ENCODE measurements at places on chromosomes 1 and 21.

DNA sequence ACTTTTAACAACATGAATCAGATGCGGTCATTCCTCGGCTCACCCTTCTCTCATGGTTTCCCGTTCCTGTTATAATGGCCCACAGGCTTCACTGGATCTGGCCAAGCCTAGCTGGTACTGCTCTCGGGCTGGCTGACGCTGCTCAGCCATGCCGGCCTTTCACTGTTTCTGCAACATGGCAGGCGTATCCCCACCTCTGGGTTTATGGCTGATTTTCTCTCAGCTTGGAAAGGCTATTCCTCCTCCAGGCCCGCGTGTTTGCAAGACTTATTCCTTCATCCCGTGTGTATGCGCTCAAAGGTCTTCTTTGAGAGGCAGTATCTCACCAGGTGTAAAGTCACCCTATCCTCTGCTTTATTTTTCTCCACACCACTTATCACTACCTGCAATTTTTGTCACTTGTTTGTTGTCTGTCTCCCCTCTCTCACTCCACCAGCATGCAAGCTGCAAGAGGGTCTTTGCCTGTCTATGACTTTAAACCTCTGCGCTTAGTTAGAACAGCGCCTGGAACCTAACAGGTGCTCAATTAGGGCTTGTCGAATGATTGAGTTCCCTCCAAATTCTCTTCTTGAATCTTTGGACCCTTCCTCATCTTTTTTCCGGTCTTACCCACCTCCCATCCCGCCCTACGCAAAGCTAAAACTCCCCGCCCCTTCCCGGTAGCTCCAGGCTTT is 491 bp upstream of the RAP1A start:
- peak; percentile 21 for DNase-seq

- no peak for DNase-seq
Measured at GRCh38 chr1:58657082-58657481, 42.8 kb downstream of the MYSM1 start.

GRCh38 chr1:221165839-221166500 is 286.7 kb downstream of the HLX start:
- no peak for DNase-seq

DNA sequence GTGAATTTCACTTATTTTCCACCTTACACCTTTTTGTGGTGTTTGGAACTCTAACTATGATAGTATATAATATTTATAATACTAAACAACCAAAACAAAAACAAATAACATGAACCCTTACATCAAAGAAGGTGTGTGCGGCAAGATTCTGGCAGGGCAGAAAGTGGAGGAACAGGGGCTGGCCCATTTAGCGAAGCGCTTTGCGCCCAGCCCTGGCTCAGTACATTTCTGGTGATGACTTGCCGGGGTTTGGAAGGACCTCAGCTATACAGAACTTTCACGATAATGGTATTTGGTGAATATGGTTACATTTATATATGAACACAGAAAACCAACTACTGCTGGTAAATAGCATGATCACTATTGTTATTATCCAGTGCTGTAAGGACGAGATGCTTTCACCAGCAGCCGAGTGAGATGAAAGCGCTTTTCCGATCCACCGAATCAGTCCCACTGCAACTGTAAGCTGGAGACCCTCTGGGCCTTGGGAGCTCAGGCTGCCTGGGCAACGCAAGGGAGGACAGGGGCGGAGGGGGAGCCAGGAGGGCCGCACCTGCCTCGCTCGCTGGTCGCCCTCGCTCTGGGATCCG is 63.9 kb downstream of the CD247 start:
- no peak for DNase-seq

DNA sequence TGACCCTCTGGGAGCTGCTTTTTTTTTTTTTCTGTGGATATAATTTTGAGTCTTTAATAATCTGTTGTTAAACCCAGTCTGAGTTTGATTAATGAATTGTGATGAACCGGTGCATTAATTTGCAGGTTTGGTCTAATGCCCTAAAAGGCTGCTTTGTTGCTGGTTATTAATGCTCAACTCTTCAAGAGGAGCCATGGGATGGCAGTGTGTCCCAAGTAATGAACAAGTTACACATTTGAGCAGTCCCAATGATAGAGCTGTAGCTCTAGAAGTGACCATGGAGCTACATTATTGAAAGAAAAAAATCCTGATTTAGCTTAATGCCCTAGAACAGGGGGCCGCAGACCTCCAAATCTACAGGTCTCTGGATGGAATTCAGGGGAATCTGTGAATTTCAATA is 53.1 kb downstream of the RWDD3 start:
- DNase-seq: no peak

DNA sequence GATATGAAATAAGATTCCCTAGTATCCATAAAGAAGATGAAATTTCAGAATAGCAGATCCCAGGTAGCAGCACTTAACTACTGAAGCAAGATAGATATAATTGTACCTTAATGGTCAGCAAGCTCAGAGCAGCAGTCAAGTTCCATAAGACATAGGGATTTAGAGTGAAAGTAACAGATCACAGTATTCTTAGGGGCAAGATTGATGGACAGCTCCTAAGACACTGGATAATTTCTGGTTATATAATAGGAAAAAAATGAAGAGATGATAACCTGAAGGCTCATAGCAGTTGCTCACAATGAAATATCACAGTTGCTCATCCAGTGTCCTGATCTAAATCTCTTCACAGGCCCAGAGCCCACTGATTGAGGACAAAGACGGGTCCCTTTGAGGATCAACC is 66.0 kb downstream of the SLC30A10 start:
- DNase-seq: no peak

DNA sequence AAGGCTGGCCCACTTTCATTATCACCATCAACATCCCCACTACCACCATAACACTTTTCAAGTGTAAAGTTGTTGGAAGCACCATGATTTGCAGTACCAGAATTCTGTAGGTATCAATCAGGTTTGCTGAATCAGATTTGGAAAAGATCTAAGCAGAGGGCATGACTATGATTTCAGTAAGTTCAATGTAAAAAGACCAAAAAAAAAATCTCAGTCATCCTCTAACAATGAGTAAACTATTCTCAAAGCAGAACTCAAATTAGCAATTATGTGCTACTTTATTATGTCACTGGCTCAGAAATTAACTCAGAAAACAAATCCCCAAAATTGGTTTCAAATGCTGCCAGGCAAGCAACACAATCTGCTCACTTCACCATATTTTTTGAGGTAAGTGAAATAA is 187.8 kb upstream of the HP1BP3 start:
- DNase-seq: no peak

- no peak for DNase-seq
Measured at GRCh38 chr1:30875916-30876315, 32.6 kb downstream of the SDC3 start.

GRCh38 chr1:228992907-228993535 is 257.7 kb downstream of the RHOU start:
- no peak for DNase-seq

GRCh38 chr21:45335151-45335760 is 47.6 kb upstream of the POFUT2 start:
- DNase-seq: no peak

- peak; percentile 84 for DNase-seq
Measured at GRCh38 chr1:10530281-10530740, 55.6 kb downstream of the PEX14 start.

DNA sequence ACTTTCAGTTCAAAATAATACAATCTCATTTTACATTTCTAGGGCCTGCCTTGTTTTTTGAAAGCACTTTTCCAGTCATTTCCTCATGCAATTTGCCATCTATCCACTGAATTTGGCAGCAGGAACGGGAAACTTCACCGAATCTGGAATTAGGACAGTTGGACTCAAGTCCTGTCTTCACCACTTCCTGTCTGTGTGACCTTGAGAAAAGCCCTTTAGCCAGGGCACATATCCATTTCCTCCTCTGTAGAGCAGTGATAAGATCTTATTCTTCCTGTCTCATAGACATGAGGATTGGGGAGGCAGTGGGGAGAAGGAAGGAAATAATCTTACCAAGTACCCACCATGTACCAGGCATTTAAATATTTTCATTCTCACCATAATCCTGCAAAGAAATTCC is 12.0 kb downstream of the VAV3 start:
- DNase-seq: no peak

- DNase-seq: no peak
Measured at GRCh38 chr1:64236541-64236954, 33.1 kb downstream of the UBE2U start.

- no peak for DNase-seq
Measured at GRCh38 chr1:59915516-59915915, 11.1 kb downstream of the CYP2J2 start.

DNA sequence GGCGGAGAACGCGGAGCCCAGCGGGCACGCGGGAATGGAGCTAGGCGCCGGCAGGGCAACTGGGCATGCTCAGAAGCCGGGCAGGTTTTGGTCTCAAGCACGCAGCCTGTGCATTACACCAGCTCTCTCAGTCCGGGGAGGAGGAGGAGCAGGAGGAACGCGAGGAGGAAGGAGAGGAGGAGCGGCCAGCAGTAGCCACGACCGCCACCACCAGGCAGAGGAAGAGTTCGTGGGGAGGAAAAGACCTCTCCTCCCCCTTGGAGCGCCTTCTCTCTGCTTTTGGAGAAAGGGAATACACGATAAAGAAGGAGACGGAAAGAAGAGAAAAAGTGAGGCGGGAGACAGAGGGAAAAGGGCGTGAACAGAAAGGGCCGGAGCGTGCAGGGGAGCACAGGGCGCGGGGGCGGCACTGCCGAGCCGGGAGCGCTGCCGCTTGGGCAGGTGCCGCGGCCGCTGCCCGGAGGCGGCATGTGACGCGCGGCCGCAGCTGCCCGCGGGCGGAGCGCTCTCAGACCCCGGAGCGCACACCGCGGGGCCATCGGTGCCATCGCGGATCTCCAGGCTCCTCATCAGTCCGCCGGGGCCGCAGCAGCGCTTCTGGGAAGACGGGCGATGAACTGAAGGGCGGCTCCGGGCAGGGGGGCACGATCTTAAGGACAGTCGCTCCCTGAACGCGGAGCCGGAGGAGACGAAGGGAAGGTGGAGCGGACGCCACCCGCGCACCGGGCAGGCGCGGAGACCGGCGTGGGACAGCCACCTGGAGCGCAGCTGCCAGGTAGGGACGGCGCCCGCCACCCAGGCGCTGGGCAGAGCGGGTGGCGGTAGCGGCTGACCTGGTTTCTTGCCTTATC is at the start of gene CHRM3:
TSS of gene CHRM3 (plus strand) at position 116 of the 851 bp plus-strand sequence. CDS start 520,884 bp downstream, outside the sequence.
- peak; percentile 77 for DNase-seq

GRCh38 chr1:184974837-184975115 is 468 bp upstream of the NIBAN1 start:
- DNase-seq: no peak

GRCh38 chr1:28326984-28327383 is 1.9 kb upstream of the MED18 start:
- DNase-seq: no peak

DNA sequence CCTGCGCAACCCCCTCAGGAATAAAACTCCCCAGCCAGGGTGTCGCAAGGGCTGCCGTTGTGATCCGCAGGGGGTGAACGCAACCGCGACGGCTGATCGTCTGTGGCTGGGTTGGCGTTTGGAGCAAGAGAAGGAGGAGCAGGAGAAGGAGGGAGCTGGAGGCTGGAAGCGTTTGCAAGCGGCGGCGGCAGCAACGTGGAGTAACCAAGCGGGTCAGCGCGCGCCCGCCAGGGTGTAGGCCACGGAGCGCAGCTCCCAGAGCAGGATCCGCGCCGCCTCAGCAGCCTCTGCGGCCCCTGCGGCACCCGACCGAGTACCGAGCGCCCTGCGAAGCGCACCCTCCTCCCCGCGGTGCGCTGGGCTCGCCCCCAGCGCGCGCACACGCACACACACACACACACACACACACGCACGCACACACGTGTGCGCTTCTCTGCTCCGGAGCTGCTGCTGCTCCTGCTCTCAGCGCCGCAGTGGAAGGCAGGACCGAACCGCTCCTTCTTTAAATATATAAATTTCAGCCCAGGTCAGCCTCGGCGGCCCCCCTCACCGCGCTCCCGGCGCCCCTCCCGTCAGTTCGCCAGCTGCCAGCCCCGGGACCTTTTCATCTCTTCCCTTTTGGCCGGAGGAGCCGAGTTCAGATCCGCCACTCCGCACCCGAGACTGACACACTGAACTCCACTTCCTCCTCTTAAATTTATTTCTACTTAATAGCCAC is 696 bp downstream of the TGFB2 start:
- DNase-seq: peak; percentile 55

GRCh38 chr1:185559151-185559550 is 175.0 kb upstream of the HMCN1 start:
- no peak for DNase-seq

DNA sequence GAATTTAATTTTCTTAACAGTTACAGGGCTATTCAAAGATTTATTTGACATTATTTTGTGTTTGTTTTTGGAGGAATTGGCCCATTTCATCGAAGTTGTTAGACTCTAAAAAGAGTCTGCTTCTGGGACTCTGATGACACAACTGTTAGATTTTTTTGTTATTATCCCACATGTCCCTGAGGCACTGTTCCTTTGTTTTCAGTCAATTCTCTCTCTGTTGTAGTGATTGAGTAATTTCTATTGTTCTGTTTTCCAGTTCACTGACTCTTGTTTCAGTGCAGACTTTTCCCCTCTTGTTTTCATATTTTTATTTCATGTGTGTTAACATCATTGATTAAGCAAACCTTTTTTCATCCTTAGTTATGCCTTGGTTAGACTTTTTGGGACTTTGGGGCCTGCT is 325.0 kb downstream of the ZNF326 start:
- DNase-seq: no peak

Data from iPS-NIHi11 (cell line).